ENCODE measurements at places on chromosomes 5 and 9.

GRCh38 chr9:118104363-118104762, 400.2 kb downstream of the TLR4 start:
- DNase-seq, result no peak

DNA sequence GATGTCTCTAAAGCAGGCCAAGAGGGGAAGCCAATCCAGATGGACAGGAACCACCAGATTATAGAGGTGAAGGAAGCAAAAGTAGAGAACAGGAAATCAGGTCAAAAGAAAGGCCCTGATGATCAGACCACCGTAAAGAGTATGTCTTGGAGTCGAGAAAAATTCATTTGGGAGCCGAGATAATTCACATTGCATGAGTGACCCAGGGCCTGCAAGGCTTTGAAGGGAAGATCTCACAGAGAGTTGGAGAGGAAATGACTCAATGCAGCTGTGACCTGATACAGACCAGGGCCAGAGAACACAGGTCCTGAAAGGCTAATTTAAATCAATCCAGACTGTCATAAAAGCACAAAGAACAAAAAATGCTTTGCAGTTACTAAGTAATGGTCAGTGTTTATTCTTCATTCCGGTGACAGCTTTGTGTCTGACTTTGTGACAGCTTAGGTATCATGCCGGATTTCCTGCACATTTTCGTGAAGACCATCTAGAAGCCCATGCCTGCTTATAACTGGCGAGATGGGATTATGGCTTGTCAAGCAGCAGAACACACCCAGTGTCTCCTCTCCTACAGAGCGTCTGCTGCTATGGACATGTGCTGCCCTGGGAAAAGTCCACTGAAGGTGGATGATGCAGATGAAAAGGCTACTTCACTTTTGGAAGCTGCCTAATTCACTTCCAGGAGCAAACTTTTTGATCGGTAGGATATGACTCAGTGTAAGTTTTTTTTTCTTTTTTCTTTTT, 5.8 kb upstream of the ACTBL2 start:
- DNase-seq, result no peak

- DNase-seq, result no peak
Observed at GRCh38 chr5:62937661-62938558, 359.3 kb downstream of the LRRC70 start.

GRCh38 chr9:3993773-3994172, 306.1 kb downstream of the GLIS3 start:
- DNase-seq, result no peak

DNA sequence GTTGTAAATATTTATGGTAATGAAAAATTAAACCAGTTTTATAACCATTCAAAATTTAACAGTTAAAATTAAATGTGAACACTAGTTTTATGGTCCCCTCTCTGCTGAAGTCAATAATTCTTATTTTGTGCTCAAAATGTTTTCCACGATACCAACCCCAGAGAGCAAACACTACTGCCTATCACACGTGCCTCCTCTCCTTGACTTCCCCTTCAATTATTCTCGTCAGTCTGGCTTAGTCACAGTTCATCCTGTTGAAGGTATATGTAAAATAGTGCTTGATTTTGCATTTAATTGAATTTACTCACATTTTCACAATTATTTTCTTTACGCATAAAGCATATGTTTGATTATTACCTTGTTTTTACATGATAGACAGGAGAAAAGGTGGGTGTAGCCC, 148.8 kb downstream of the CCDC192 start:
- no peak for DNase-seq

GRCh38 chr5:143271431-143271830, 132.1 kb downstream of the NR3C1 start:
- DNase-seq, result no peak

DNA sequence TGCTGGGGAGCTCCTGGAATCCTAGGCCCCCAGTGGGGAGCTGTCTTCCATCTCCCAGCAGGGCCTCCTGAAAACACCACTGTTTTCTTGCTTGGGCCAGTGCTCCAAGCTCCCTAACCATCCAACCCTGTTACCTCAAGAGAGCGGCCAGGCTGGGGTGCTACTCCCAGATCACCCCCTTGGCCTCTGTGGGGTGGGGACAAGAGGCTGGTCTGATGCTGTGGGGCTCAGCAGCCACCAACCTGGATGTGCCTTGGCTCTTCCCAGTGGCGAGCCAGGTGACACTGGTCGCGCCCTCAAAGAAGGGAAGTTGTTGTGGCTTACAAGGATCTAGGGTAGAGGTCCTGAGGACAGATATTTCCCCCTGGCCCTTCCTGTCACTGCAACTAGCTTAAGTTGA, 49.0 kb downstream of the SECISBP2 start:
- DNase-seq, result no peak

- DNase-seq, result no peak
Observed at GRCh38 chr5:127331890-127332649, 41.5 kb downstream of the MEGF10 start.

DNA sequence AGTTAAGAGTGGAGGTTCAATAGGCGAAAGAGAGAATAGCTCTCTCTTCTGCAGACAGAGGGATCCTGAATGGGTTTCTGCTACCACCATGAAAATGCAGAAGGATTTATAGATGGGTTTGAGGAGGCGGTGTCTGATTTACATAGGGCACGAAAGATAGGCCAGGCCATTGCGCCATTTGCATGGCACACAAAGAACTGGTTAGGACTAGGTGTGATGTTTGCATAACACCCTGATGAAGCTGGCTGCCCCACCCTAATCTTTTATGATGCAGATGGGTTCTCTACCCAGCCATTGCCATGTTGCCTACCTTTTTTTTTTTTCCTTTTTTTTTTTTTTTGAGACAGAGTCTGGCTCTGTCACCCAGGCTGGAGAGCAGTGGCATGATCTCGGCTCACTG, 51.4 kb upstream of the PDZD2 start:
- no peak for DNase-seq

GRCh38 chr5:69019668-69020375, 74.0 kb upstream of the SLC30A5 start:
- no peak for DNase-seq

DNA sequence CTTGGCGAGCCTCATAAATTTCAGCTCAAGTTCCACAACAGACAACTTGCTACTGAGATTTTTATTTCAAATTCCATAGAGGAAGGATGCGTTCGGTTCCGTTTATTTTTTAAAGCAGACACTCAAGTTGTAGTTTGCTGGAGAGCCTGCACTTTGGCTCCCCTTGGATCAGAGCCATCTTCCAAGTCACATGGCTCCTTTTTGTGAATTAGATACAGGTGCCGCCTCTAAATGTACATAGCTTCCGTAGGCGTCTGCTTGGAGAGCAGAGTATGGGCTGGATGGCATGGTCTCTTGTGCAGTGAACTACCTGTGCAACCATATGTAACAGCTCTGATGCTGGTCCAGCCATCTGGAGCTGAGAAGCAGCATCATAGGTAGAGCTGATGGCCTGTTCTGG, 73.9 kb upstream of the WWC1 start:
- no peak for DNase-seq

DNA sequence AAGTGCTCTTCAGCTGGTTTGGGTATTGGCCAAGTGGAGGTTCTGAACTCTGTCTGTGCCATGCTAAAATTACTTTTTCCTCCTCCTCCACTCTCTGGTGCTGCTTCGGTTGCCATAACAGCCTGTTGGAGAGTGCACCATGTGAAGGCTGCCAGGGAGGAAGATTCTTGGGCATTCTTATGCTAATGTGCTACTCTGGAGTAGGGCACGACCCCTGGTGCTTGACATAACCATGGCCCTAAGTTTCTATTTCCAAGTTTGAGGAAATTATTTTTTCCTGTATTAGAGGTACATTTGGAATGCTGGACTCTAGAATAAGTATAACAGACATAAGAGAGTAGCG, 111.6 kb downstream of the ARHGAP26 start:
- DNase-seq, result no peak

GRCh38 chr5:74963407-74963806, 89.0 kb downstream of the GCNT4 start:
- no peak for DNase-seq

DNA sequence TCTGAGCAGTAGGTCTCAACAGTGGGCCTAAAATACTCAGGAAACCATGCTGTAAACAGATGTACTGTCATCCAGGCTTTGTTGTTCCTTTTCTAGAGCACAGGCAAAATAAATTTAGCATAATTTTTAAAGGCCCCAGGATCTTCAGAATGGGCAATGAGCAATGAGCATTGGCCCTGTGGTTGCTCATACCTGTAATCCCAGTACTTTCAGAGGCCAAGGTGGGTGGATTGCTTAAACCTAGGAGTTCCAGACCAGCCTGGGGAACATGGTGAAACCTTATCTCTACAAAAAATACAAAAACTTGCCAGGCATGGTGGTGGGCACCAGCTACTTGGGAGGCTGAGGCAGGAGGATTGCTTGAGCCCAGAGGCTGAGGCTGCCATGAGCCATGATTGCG, 13.5 kb upstream of the PCBD2 start:
- no peak for DNase-seq

GRCh38 chr5:134026521-134027287, 21.9 kb upstream of the VDAC1 start:
- DNase-seq, result no peak

DNA sequence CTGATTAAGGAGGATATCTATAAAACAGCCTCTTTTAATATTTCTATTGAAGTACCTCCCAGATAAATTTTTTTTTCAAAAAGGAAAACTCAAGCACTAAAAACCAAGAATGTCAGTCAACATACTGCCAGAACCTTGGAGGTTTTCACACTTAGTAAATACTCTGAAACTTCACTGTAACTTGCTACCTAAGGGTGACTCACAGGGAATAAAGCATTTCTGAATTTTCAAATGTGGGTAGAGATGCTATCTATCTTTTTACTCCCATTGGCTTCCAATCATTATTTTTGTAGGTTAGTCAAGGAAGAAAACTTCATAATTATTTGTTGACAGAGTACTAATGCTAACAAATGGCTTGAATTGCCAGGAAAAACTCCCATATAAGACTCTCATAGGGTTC, 46.1 kb downstream of the SLC25A46 start:
- DNase-seq, result no peak

GRCh38 chr9:136225366-136225747, 20.3 kb downstream of the QSOX2 start:
- no peak for DNase-seq

DNA sequence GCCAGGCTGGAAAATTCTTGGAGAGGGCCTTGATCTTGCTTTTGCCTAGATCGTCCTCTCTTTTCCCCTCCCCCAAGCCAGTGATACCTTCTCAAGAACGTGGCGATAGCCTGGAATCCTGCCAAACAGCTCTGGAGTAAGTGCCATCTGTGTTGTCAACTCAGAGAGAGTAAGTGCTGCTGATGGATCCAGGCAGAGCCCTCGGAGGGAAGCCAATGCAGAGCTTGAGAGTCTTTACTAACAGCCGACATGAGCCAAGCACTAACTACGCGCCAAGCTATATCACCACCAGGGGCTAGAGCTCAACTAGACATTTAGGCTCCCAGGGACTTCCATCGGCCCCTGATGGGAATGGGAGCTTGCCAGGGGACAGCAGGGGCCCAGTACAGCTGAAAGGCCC, 17.6 kb downstream of the RAPGEF1 start:
- DNase-seq, result no peak

DNA sequence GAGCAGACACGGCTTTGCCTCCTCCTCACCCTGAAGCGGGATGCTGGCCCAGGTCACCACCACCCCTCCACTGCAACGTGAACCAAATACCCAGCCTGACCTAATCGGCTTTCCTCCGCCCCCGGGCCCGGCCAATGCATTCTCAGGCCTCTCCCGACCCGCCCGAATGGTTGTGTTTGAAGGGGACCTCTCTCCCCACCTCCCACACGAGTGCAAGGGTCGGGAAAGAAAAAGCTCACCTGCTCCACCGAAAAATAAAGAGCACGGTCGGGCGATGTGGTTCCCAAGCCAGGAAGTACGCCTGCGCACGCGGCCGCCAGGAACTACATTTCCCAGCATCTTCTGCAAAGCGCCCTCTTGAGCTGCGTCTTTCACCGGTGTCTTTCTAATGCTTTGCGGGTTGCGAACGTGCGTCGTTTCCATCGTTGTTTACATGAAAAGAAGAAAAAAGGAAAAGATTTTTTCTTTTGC, at the start of gene ZNF883:
Gene ZNF883 (minus strand): TSS at position 282 of the 471 bp plus-strand sequence.
- DNase-seq, result no peak

- no peak for DNase-seq
Observed at GRCh38 chr5:115815006-115815692, 1.3 kb downstream of the CDO1 start.

GRCh38 chr5:79727451-79728355, 38.1 kb downstream of the CMYA5 start:
- no peak for DNase-seq

- no peak for DNase-seq
Observed at GRCh38 chr5:168165977-168166376, 125.5 kb upstream of the WWC1 start.

GRCh38 chr5:9737265-9737664, 107.1 kb upstream of the TAS2R1 start:
- DNase-seq, result no peak

- no peak for DNase-seq
Observed at GRCh38 chr5:61327760-61328753, 4.0 kb upstream of the ZSWIM6 start.

DNA sequence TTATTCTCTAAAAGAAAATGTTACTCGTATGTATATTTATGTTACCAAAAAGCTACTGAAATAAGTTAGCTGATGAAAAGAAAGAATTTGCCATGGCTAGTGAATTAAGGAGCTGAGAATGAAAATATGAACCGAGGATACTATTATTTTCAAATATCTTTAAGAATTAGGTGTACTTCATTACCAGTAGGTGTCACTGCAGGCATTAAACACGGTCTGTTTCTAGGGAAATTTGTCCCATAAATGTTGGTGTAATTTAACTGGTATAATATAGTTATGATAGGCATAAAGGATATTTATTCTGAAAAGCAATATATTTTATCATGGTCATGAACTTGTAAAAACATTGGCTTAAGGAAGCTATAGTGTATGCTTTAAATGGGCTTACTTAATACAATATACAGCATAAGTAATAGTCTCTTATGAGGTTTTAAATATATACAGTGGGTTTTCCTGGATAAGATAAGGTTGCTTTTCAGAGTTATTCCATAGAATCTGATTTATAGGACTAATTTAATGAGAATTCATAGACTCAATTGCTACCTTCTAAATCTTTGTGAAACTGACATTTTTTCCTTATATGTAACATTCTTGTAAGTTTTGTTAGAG, 72.4 kb upstream of the MPDZ start:
- no peak for DNase-seq

DNA sequence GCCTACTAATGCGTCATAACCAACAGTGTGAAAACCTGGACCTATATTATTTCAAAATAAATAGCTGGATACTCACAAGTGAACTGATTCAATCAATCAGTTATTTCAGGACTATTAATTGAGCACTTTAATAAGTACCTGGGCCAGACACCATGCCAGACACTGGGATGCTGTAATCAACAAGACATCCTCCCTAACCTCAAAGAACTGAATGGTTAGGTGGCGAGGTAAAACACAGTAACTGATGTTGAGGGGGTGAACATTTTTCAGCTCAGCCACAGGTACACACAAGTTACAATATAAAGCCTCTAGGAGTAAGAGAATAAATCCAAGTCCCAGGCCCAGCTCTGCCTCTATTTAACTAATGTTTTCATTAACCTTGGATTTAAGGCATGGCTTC, 24.0 kb downstream of the CDH6 start:
- DNase-seq, result no peak

DNA sequence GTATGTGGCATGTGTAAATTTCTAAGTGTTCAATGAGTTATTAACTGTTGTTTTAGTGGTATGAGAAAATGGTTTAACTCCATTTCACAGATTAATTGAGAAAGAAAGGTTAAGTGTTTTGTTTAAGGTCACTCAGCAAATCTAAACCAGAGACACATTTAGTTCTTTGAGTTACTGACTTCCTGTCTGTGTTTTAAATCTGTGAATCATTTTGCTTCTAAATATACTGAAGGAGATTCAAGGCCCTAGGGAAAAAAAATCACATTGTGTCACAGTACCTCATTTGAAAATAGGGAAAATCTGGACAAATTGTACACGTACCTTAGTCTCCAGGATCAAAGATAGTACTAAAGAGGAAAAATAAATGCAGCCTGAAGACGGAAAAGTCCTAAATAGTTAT, 368.2 kb downstream of the TMEM161B start:
- no peak for DNase-seq

All from stimulated activated CD4-positive, alpha-beta T cell treated with anti-CD3 and anti-CD28 coated beads, Interleukin-1b, Interleukin-23, amount 100 ng/mL, for 24 hours (primary cell).